ENCODE measurements at places on chromosomes 16 and 17.

GRCh38 chr17:1076299-1076981 is 79.5 kb downstream of the TIMM22 start:
- no peak for DNase-seq

DNA sequence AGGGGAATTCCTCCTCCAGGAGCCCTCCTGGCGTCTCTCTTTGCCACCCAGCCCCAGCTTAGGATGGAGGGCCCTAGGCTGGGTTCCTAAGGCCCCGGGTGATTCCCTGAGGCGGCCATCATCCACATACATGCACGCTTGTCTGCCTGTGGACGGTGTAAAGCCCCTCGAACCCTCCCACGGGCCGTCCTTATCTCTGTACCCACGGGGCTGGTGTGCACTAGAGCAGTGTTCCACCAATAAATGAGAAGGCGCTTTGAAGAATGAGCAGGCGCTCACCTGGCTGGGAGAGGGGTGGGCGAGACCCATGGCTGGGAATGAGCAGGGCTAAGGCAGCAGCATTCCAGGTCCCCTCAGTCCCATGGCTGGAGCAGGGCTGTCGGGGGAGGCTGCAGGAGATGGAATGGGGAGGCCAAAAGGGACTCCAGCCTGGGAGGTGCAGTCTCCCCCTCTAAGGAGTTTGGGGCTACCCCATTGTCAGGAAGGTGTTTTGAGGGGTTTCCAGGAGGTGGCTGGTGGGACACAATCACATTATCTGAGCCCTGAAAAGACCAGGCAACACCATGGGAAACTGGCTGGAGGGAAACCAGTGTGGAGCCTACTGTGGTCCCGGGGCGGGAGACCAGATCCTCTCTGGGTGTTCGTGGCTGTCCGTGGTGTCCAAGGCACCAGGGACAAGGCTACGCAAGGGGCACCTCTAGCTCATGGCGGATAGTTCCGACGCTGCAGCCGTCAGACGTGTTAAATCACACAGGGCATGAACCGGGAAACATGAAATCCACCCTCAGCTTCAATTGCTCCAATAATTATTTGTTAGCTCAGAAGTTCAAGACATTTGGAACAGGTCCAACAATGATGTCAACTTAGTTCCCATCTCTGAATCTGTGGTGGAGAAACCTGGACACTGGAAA is 87.5 kb upstream of the DNAH17 start:
- DNase-seq = no peak

- DNase-seq = no peak
Observed at GRCh38 chr16:86918637-86919036, 340.3 kb downstream of the FOXL1 start.

DNA sequence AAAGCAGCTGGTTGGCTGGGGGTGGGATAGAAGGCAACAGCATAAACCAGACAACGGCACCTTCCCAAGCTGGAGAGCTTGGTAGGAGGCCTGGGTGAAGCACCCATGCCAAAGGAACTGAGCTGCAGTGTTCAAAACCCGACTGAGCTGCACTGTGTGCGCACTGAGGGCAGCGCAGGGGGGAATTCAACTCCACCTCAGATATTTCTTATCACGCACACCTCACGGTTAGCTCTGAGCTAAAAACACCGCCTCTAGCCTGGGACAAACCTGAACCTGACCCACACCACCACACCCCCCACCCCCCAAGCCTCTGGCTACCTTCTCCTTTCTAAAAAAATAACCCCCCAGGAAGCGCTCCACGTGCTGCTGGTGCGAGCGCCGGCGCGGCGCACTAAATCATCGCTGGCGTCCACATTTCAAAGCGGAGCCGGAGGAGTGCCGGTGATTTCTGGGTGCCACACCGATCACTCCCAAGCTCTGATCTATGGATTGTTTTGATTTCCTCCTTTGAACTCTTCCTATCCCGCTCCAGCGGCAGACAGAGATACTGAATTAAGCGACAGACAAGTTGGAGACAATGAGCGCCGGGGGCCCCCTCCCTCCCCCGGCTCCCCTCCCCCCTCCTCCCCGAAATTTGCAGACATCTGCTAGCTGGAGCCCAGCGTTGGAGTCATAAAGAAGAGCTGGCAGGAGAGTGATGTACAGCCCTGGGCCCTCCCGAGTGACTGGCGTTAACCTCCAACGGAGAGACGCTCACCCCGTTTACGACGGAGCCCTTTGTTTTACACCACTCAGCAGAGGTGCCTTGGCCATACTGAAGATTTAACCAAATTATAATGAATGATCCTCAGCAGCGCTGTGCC is 85.0 kb downstream of the NOG start:
- DNase-seq = no peak

GRCh38 chr16:7025616-7026190 is 306.9 kb upstream of the RBFOX1 start:
- no peak for DNase-seq
